ENCODE measurements at places on chromosomes 5 and 9. TPM values are rescaled to one million over a fixed set of nuclear protein-coding genes. Genes with fewer than 3 reads are reported as not detected.

- H3K4me3 ChIP-seq, result peak overlapping the region; percentile 98
- H3K27ac ChIP-seq, result peak overlapping the region; percentile 88
- H3K27me3 ChIP-seq, result no peaks in the 10 kb centered on the region
- no peak for DNase-seq
- peaks cover 11% of the 10 kb centered on the region for H3K36me3 ChIP-seq
- H3K4me1 ChIP-seq, result peaks cover 18% of the 10 kb centered on the region
Measured at GRCh38 chr5:119453040-119453373, 710 bp downstream of the HSD17B4 start.

- H3K4me1 ChIP-seq, result no peaks in the 10 kb centered on the region
- H3K27me3 ChIP-seq, result no peaks in the 10 kb centered on the region
- H3K27ac ChIP-seq, result no peak overlapping the region
- no peak for DNase-seq
- peaks cover 13% of the 10 kb centered on the region for H3K36me3 ChIP-seq
- H3K4me3 ChIP-seq, result no peak overlapping the region
Measured at GRCh38 chr5:151483647-151484046, 36.2 kb downstream of the SLC36A1 start.

GRCh38 chr5:68287631-68287975 lies 72.0 kb downstream of the PIK3R1 start:
- H3K36me3 ChIP-seq, result peaks cover 37% of the 10 kb centered on the region
- peak overlapping the region; percentile 80 for H3K4me3 ChIP-seq
- DNase-seq, result no peak
- no peaks in the 10 kb centered on the region for H3K27me3 ChIP-seq
- peaks cover 84% of the 10 kb centered on the region for H3K4me1 ChIP-seq

Gene TAF11L2
- total RNA-seq, result not detected

DNA sequence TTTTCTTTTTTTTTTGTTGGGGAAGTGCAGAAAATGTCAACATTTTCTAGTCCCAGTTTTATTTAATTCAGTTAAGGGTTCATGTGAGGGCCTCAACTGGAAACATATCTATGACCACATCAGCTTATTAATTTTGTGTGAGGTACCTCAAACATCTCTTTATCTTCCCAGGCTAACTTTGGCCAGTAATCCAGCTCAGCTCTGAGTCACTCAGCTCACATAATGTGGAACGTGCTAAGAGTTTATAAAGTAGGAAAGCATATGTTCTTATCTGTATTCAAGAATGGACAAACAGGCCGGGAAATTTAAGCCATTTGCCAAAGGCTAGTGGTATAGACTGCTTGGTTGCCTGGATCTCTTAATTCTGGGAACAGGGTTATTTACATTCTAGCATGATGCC lies 118.4 kb downstream of the INSYN2B start:
- peaks cover 27% of the 10 kb centered on the region for H3K36me3 ChIP-seq
- H3K27me3 ChIP-seq, result no peaks in the 10 kb centered on the region
- no peak for DNase-seq
- no peak overlapping the region for H3K27ac ChIP-seq
- peaks cover 8% of the 10 kb centered on the region for H3K4me1 ChIP-seq

GRCh38 chr9:31030741-31031202 lies 1353.7 kb upstream of the ACO1 start:
- H3K27me3 ChIP-seq, result no peaks in the 10 kb centered on the region
- no peak overlapping the region for H3K4me3 ChIP-seq
- DNase-seq, result no peak
- H3K36me3 ChIP-seq, result no peaks in the 10 kb centered on the region
- H3K4me1 ChIP-seq, result no peaks in the 10 kb centered on the region

DNA sequence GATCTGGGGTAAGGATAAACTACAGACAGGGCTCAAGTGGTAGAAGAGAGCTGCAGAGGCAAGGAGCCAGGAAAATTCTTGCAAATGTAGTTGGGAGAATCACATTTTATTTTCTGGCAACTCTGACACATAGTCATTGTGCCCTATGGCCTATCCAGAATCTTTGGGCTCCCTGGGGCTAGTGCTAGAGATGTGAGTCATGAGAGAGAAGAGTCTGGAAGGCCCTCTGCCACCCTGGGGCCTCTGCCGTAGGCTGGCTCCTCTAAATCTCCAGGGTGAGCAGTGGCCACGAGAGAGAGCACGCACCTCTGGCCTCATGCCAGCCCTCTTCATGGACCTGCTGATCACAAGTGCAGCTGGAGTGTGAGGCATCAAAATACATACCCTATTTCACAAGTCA lies 74.3 kb upstream of the SSBP2 start:
- no peak overlapping the region for H3K27ac ChIP-seq
- DNase-seq, result no peak
- no peak overlapping the region for H3K4me3 ChIP-seq
- H3K27me3 ChIP-seq, result peaks cover 3% of the 10 kb centered on the region
- no peaks in the 10 kb centered on the region for H3K36me3 ChIP-seq
- H3K4me1 ChIP-seq, result peaks cover 10% of the 10 kb centered on the region

Gene PCDHB10
- not detected for total RNA-seq

GRCh38 chr5:61397238-61397637 lies 65.2 kb downstream of the ZSWIM6 start:
- H3K4me3 ChIP-seq, result no peak overlapping the region
- H3K36me3 ChIP-seq, result peaks cover 4% of the 10 kb centered on the region
- peaks cover 21% of the 10 kb centered on the region for H3K4me1 ChIP-seq
- no peak for DNase-seq
- H3K27ac ChIP-seq, result no peak overlapping the region
- no peaks in the 10 kb centered on the region for H3K27me3 ChIP-seq

GRCh38 chr5:149677731-149678130 lies 52.4 kb upstream of the PPARGC1B start:
- DNase-seq, result no peak
- H3K4me3 ChIP-seq, result no peak overlapping the region
- peaks cover 4% of the 10 kb centered on the region for H3K27me3 ChIP-seq
- H3K36me3 ChIP-seq, result no peaks in the 10 kb centered on the region
- H3K4me1 ChIP-seq, result no peaks in the 10 kb centered on the region

- no peaks in the 10 kb centered on the region for H3K4me1 ChIP-seq
- no peak for DNase-seq
- H3K4me3 ChIP-seq, result no peak overlapping the region
- H3K27ac ChIP-seq, result no peak overlapping the region
- H3K27me3 ChIP-seq, result no peaks in the 10 kb centered on the region
Measured at GRCh38 chr5:16131878-16132277, 47.7 kb downstream of the MARCHF11 start.

- H3K36me3 ChIP-seq, result no peaks in the 10 kb centered on the region
- no peaks in the 10 kb centered on the region for H3K27me3 ChIP-seq
- H3K27ac ChIP-seq, result no peak overlapping the region
- no peaks in the 10 kb centered on the region for H3K4me1 ChIP-seq
- no peak for DNase-seq
- H3K4me3 ChIP-seq, result no peak overlapping the region
Measured at GRCh38 chr5:94778732-94779131, 160.3 kb downstream of the SLF1 start.

Gene CMYA5
- 0.29 TPM for total RNA-seq

DNA sequence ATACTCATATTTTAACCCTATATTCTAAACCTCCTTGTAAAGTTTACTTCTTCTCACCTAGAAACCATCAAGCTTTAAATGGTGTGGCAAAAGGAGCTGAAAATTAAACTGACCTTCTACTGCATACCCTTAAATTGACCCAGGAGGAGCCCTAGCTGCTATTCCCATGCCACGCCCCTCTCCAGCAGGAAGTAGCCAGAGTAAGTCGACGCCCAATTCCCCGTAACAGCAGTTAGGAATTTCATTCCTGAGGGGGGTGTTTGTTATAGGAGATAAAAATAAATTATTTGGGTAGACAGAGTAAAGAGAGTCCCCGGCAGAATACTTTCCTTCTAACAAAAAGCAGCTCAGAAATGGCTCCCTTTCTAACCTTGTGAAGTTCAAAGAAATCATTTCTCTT lies 111.8 kb upstream of the FAM174A start:
- DNase-seq, result no peak
- H3K36me3 ChIP-seq, result peaks cover 6% of the 10 kb centered on the region
- no peaks in the 10 kb centered on the region for H3K27me3 ChIP-seq
- no peaks in the 10 kb centered on the region for H3K4me1 ChIP-seq
- no peak overlapping the region for H3K4me3 ChIP-seq

DNA sequence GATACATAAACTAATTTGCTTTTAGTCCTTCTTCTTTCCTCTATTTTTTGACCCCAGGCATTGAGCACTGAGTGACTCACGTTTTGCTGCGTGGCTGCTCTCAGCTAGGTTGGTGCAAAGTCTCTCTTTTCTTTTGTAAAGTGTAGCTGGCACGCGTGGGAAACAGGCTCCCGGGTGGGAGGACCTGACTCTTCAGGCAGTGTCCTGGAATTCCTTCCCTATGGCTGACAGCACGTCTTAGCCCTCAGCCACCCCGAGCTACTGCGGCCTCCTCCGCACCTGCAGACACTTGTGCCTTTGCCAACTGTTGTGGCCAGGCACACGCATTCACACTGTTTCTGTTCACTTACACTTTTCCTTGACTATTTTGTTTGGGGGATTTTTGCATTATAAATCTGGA lies 877 bp upstream of the SCGB3A1 start:
- DNase-seq, result no peak
- no peak overlapping the region for H3K27ac ChIP-seq
- peaks cover 16% of the 10 kb centered on the region for H3K4me1 ChIP-seq

Gene SLC45A2
- not detected for total RNA-seq

Gene FBXL7
- not detected for total RNA-seq

Gene MEIKIN
- total RNA-seq, result not detected

Gene QRFP
- total RNA-seq, result not detected

DNA sequence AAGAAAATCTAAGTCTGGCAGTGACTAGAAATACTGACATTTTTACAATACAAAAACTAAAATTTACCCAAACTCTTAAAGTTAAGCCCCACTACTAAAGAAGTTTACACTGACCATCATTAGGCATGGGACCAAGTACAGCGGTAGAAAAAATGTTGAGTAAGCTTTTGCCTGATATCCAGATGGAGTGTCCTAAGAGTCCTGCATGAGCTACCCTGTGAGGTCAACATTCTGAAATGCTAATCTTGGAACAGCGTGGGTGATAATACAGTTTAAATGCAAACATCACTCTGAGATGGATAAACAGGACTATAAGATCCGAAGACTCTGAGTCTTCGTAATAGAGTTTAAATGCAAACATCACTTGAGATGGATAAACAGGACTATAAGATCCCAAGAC lies 189.7 kb downstream of the DCP2 start:
- H3K27me3 ChIP-seq, result peaks cover 12% of the 10 kb centered on the region
- H3K36me3 ChIP-seq, result no peaks in the 10 kb centered on the region
- H3K4me1 ChIP-seq, result peaks cover 13% of the 10 kb centered on the region
- no peak overlapping the region for H3K4me3 ChIP-seq
- no peak overlapping the region for H3K27ac ChIP-seq
